ENCODE measurements at places on chromosomes 7 and 10. TPM values are rescaled to one million over a fixed set of nuclear protein-coding genes. Genes with fewer than 3 reads are reported as not detected.

Gene ERVW-1
- total RNA-seq = not detected

Gene XRCC2
- 21.4 TPM for total RNA-seq

Gene ZNF12
- total RNA-seq = 17.2 TPM

GRCh38 chr10:59580026-59580863, 129.4 kb downstream of the SLC16A9 start:
- H3K27me3 ChIP-seq = peaks cover 4% of the 10 kb centered on the region
- no peak overlapping the region for H3K4me3 ChIP-seq
- no peaks in the 10 kb centered on the region for H3K4me1 ChIP-seq
- no peaks in the 10 kb centered on the region for H3K36me3 ChIP-seq

DNA sequence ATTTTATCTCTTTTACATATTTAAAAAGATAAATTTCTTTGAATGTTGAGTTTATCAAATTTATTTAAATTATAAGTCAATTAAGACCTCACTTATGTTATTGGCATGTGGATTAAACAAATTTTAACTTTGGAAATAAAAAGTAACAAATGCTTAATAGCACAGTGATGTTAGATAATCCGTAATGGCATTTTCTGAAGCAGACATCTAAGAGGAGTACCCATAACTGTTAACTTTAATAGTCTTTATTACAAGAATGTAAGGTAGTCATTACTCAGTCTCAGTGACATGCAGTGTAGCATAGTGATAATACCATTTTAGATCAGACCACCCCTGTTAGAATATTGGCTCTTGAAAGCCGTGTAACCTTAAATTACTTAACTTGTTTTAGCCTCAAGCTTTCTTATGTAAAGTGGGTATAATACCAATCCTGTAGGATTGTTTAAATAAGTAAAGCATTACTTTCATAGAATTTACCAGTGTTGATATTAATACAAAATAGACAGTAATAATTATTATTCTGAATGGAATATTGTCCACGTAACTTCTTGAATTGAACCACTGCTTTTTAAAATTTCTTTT, 4.3 kb downstream of the PHYHIPL start:
- no peak overlapping the region for H3K27ac ChIP-seq
- peaks cover 5% of the 10 kb centered on the region for H3K36me3 ChIP-seq
- H3K4me3 ChIP-seq = no peak overlapping the region
- H3K27me3 ChIP-seq = peaks cover 17% of the 10 kb centered on the region

GRCh38 chr7:139827042-139827441, 2.0 kb upstream of the TBXAS1 start:
- H3K27ac ChIP-seq = no peak overlapping the region
- no peaks in the 10 kb centered on the region for H3K36me3 ChIP-seq
- no peak overlapping the region for H3K4me3 ChIP-seq
- peaks cover 8% of the 10 kb centered on the region for H3K27me3 ChIP-seq

- no peak overlapping the region for H3K4me3 ChIP-seq
- H3K4me1 ChIP-seq = peaks cover 8% of the 10 kb centered on the region
- H3K36me3 ChIP-seq = peaks cover 14% of the 10 kb centered on the region
- peaks cover 8% of the 10 kb centered on the region for H3K27me3 ChIP-seq
- DNase-seq = no peak
- no peak overlapping the region for H3K27ac ChIP-seq
These were observed 78.3 kb downstream of the SNX10 start for GRCh38 chr7:26370011-26370410.

DNA sequence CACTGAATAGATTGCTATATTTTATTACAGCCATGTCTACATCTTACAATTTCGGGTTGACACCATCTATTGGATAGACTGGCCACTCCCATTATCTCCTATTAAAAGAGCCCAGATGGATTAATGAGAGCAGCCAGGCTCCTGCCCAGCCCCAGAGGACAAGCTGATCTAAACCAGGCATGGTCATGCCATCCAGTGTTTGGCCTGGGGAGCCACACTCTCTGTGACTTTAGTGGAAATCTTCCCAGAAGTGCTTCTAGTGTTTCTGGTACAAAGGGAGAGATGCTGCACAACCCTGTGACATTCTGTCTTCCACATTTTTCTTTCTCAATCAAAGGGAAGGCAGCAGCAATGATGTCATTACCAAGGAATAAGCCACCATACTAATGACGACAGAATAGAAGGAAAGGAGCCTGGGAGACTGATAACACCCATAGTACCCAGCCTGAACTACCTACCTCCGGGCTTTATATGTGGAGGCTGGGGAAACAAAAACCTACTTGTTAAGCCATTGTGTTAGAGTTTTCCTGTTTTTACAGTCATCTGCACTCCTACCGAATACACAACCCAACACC, 5.0 kb downstream of the NEBL start:
- H3K4me1 ChIP-seq = no peaks in the 10 kb centered on the region
- DNase-seq = no peak
- H3K27me3 ChIP-seq = no peaks in the 10 kb centered on the region
- no peak overlapping the region for H3K27ac ChIP-seq
- no peaks in the 10 kb centered on the region for H3K36me3 ChIP-seq

DNA sequence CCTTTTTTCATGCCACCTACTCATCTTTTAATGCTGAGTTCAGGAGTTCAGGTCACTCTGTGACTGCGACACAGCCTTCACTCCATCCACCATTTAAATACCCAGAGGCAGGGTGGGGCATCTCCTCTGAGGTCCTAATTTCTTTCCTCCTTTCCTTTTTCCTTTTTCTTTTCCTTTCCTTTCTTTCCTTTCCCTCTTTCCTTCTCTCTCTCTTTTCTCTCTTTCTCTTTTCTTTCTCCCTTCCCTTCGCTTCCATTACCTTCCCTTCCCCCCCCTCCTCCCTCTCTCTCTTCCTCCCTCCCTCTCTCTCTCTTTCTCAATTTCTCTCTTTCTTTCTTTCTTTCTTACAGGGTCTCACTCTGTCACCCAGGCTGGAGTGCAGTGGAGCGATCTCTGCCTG, 145.9 kb upstream of the SVIL start:
- no peak for DNase-seq
- H3K4me1 ChIP-seq = peaks cover 2% of the 10 kb centered on the region
- no peak overlapping the region for H3K4me3 ChIP-seq
- H3K27ac ChIP-seq = no peak overlapping the region
- H3K36me3 ChIP-seq = no peaks in the 10 kb centered on the region

All from activated naive CD8-positive, alpha-beta T cell treated with anti-CD3 and anti-CD28 coated beads for 36 hours (primary cell).